Activated CD4-positive, alpha-beta T cell treated with anti-CD3 and anti-CD28 coated beads, Interleukin-2, amount 50 U/mL, for 16 hours (primary cell): ENCODE measurements at places on chromosomes 11 and 22.
A peak's percentile ranks its signal among the peaks of the same experiment; 100 is the strongest.

- no peak for DNase-seq
Measured at GRCh38 chr11:120517390-120517761, 5.8 kb downstream of the GRIK4 start.

GRCh38 chr11:122186439-122187080 lies 70.5 kb upstream of the BLID start:
- no peak for DNase-seq

GRCh38 chr11:91922846-91923245 lies 301.8 kb upstream of the FAT3 start:
- DNase-seq = no peak

DNA sequence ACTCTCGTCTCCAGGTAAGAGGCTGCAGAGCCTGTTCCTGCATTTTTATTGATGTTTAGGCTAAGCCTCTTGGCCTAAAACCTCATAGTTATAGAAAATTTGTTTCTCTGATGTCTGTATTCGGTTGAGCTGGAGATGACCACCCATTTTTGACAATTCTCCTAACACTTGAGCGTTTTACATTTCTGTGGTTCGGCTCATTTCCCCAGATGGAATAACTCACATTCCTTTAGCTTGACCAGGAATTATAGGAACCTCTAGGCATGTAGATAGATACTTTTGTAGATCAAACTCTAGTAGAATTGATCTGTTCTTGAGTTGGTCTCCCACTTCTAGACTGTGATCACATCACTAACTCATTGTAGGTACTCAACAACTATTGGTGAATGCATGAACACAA lies 172.6 kb upstream of the CADM1 start:
- no peak for DNase-seq

DNA sequence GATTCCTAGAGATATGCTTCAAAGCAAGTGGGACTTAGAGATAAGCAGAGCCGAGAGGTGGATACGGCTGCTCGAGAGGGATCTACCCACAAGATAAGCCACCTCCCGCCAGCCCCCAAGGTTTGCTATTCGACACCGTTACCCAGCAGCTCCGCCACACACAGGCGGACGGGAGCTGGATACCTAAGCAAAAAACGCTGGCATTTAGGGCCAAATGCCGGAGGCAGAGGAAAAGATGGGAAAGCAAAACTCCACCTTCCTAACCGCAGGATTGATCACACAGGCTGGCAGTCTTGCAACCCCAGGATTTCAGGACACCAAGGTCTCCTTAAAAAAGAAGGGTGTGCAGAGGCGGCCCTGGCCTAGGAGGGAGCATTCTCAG lies 709 bp downstream of the FTH1 start:
- peak; percentile 30 for DNase-seq

DNA sequence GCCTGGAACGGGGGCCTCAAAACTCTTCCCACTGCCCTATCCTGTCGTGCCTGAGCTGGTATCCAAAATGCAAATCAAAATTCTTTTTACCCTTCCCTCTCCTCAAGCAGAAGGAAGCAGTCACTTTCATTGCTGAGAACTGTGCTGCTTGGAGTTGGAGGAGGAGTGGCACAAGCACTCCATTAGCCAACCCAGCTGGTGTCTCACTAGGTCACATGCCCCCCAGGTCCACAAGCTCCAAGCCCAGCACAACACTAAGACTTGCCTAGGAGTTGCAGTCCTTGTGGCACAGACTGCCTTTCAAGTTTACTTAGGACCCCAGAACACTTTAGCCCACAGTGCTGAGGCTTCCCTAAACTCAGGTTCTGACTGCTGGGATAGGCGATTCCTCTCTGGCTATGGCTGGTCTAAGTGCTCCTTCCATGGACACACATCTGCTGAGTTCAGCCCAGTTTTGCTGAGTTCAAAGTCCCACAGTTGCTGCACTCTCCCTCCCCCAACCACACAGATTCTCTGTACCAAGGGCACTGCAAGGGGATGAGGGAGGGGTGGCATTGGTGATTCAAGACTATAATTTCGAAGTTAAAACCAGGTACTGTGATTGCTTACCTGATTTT lies 68.6 kb downstream of the CHRDL2 start:
- DNase-seq = no peak

- DNase-seq = no peak
Measured at GRCh38 chr11:68153742-68154141, 32.6 kb upstream of the CHKA start.

DNA sequence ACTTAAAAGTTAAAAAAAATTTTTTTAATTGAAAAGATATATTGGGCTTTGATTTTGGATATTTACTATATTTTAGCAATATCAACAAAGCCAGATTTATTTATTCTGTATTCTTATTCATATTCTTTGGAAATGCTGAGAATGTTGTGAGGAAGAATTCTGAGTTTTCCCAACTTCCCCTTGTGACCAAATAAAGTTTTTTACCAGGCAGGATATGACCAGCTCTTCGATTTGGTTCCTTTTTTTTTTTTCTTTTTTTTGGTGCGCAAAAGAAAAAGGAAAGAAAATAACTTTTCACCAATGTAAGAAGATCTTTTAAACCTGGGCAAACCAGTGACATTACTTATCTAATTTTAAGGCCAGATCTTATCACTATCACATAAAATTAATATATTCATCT lies 12.9 kb downstream of the TCP11L1 start:
- no peak for DNase-seq

DNA sequence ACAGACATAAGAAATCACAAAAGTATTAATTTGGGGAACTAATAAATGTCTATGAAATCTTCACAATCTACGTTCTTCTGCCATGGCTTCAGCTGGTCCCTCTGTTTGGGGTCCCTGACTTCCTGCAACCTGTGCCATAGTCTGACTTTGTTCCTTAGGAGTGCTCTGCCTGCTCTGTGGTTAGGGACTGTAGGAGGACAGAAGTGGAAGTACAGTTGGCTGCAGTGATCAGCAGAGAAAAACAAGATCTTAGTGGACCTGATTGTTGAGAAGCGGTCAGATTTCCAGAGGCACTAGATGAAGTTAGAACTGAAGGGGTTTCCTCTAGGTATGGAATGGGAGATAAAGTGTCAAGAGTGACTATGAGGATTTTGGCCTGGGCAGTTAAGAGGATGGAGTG lies 80.6 kb downstream of the PPP6R3 start:
- DNase-seq = no peak

GRCh38 chr11:130719220-130719915 lies 196.9 kb downstream of the SNX19 start:
- no peak for DNase-seq

- DNase-seq = no peak
Measured at GRCh38 chr11:19345848-19346681, 105.3 kb upstream of the E2F8 start.

DNA sequence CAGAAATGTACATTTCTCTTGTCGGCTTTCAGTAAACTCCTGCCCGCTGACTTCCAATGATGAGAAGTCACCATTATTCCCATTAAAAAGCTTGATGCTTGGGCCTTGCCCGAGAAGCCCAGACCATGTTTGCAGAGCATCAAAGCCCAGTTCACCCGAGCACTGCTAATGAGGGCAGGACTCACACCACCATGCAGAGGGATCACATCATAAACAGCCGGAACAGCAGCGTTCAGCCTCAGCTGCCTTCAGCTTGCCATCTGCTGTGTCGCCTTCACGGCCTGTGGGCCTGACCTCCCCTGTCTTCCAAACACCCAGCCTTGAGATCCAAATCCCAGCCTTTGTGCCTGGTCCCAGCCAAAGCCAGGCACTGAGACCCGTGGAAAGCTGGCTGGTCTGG lies 105.4 kb upstream of the CSNK2A3 start:
- no peak for DNase-seq

- DNase-seq = no peak
Measured at GRCh38 chr22:48080316-48081165, 1318.1 kb downstream of the TBC1D22A start.

DNA sequence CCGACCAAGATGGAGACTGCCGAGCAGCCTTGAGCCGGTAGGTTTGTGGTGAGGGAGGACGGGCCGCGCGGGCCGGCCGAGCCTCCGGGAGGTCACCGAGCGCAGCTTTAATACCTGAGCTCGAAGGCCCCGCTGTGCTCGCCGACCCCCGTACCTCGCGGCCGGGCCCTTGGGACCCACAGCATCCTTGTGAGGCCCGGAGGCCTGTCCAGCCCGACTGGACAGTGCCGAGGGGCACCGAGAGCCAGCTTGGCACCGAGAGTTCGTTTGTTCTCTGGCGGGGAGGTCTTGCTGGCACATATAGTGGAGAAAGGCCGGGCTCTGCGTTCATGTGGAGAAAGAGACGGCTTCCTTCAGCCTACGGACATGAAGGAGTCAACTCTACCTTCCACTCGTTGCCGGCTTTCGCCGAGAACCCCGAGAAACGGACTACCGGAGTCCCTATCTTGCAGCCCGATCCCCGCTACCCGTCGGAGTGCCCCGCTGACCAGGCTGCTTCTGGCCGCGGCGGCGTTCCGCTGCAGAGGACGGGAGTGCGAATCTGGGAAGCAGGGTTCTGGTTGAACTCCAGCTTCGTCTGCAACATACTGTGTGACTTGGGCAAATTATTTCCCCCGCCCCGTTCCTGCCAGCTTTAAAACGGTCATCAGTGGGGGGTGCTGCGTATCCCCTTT lies 349 bp downstream of the TSSC4 start:
- DNase-seq = no peak

DNA sequence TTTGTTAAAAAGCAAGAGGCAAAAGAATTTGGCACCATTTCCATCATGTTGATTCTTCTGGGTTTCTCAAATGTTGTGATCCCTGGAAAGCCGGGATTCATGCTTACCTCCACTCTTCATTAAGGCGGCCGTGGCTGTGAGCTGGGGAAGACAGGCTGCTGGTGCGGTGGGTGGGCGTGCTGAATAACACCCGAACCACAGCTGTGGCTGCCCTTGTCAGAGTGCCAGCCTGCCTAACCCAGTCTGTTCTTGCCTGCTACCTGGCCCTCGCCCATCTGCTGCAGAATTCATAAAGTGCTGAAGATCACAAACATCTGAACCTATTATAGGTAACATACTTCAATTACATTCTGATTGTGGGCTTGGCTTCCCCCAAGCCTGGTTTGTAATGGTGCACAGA lies 95.8 kb upstream of the RCN1 start:
- DNase-seq = no peak

- DNase-seq = peak; percentile 29
Measured at GRCh38 chr11:120244476-120245365, 4.8 kb downstream of the POU2F3 start.

GRCh38 chr22:50530580-50530876 lies 716 bp upstream of the TYMP start:
- no peak for DNase-seq
